ENCODE measurements at places on chromosomes 16 and 17.

- peak; percentile 51 for DNase-seq
These were observed 25.2 kb upstream of the USP36 start for GRCh38 chr17:78865682-78866390.

GRCh38 chr17:44217738-44218343 lies 1.6 kb downstream of the UBTF start:
- DNase-seq = no peak

DNA sequence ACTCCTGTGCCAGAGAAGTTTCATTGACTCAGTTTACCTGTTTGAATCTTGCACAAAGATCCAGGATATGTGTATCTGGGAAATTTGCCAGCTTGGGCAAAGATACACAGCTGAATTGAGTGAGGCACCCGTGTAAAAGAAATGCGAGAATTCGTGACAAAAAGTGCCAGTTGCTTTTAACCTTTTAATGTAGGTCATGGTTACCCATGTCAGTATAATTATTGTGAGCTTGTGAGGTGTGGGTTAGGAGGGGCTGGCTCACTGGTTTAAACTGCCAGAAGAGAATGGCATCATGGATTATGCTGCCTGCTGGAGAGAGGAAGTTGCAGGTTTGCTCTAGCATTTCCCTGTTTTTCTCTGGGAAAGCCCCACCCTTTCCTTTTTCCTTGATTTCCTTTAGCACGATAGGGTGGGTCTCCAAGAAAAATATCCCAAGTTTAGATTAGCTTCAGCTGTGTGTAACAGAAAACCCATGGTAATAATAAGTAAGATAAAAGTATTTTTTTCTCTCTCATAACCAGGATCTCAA lies 24.8 kb upstream of the NDRG4 start:
- no peak for DNase-seq

- no peak for DNase-seq
These were observed 242.3 kb upstream of the TBX2 start for GRCh38 chr17:61157246-61157886.

GRCh38 chr17:50423553-50424159 lies 2.4 kb upstream of the ACSF2 start:
- no peak for DNase-seq

- no peak for DNase-seq
These were observed 52.6 kb downstream of the MAP2K6 start for GRCh38 chr17:69466905-69467667.

GRCh38 chr17:36524428-36524876 lies 10.2 kb downstream of the MYO19 start:
- no peak for DNase-seq

DNA sequence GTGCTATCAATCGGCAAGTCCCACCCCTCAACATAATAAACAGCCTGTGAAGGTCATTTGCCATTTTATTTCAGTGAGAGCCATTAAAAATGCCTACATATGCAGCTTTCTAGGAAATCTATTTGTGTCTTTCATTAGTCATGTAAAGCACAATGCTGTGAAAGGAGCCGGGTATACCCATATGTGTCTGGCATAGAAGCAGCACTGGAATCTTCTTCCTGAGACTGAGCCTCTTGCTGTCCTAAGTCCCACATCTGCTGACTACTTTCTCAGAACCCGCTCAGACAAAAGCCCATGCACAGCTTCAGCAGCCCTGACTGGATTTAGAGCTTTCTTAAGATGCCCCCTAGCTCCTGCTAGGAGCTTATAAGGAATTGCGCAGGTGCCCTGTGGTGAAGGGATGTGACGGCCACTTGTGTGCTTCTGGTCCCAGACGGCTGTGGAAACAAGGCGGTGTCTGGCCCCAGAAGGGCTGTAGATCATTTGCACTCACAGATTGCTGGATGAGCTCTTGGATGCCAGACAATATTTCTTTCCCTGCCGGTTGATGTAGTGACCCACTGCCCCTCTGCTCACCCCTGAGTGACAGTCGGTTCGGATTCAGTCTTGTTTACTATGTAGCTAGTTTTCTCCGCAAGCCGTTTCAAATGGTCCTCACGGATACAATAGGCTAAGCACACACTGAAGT lies 172.2 kb downstream of the ANKFN1 start:
- no peak for DNase-seq

GRCh38 chr16:8887952-8888560 lies 5.9 kb downstream of the LITAFD start:
- DNase-seq = no peak

DNA sequence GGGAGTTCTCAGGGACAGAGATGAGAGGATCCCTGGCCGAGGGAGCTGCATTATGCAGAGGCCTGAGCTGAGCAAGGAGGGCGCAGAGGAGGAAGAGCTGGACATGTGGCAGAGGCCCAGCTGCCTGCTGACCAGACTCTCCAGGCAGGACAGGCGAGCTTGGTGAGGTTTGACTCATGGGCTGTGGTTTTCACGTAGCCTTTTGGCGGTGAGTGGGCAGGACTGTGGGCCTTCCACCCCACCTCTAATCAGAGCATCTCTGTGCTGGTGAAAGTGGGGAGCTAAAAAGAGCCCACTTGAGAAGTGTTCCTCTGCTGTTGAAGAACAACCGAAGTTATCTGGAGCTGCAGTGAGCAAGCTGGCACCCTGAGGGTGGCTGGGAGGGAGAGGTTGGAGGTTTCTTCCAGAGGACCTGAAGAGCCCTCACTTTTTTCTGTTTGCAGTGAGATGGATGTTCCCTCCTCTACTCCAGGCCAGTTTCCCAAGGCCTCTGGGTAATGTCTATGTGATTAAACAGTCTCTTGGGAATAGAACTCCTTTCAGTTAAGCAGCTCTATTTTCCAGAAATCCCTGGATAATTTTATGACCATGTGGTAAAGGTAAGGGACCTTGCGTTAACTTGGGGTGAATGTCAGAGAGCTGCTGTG lies 11.9 kb downstream of the EPN2 start:
- DNase-seq = no peak

DNA sequence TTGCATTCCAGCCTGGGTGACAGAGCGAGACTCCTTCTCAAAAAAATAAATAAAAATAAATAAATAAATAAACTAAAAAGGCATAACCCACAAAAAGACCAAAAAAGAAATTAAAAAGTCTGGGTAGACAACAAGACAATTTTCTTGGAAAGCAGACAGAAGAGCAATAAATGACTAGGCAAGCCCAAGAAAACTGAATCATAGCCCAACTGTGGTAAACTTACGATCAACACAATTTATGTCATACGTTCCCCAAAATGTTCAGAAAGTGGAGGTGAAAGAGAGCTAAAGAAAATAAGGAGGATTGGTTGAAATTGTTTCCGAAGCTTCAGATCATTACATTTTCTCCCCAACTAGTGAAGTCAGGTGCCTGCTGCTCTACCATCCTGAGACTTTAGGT lies 31.3 kb upstream of the C17orf78 start:
- no peak for DNase-seq

- DNase-seq = peak; percentile 48
These were observed 28.8 kb downstream of the GINS2 start for GRCh38 chr16:85659805-85660511.

DNA sequence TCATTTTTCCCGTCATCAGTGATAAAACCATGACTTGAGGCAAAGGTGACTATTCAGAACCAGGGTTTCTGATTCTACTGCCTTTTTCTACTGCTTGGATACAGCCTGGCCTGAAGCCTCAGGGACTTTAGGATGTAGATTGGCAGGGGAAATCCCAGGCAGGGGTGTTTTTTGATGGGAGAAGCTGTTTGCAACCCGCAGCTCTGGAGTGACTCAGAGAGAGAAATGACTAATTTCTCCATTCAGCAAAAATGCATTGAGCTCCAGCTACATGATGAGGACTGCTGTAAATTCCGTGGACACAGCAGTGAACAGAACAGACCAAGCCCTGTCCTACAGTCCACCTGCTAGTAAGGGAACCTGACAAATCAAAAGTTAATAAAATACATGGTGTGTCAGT lies 560.6 kb downstream of the CDH13 start:
- no peak for DNase-seq

DNA sequence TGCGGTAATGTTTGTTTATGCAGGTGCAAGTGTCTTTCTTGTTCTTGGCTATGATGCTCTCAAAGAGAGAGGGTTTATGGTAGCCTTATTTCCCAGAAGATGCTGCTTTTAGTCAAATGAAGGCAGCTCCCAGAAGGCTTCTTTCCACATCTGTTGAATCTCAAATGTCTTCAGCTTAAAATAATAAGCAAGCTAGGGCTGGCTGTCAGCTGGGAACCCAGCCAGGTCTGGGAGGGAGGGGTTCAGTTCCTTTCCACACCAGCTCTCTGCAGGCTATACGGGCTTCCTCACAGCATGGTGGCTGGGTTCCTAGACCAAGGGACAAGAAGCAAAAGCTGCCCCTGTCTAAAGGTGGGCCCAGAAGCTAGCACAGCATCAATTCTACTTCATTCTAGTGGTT lies 47.4 kb upstream of the ATF7IP2 start:
- no peak for DNase-seq

DNA sequence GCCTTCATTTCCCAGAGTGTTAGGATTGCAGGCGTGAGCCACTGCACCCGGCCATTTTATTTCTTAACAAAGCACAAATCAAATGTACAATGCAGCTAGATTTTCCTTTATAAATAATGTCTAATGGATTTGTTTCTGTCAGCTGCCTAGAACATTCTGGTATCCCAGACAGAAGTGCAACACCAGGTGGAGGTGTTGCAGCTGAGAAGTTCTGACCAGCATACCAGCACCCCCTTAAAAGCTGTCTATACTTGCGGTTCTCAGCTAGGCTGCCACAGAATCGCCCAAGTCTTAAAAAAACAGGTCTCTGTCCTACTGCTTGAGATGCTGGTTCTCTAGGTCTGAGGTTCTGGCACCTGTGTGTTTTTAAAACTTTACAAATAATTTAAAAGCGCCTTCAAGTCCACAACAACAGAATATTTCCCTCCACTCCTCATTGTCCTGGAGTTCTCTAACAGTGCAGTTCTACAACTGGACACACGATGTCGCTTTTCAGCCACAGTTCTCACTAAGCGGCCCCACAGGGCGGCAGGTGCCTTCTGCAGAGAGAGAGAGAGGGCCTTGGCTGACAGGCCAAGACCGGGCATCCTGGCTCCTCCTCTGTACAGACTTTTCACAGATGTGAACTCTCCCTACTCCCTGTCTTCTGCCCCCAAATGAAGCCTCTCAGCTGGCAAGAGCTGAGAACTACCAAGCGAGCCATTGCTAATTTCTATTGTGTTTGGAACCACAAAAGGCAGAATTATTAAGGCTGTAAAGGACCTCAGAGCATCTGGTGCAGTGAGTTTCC lies 32.6 kb upstream of the MEOX1 start:
- peak; percentile 73 for DNase-seq

GRCh38 chr16:70254180-70254964 lies 2.6 kb upstream of the EXOSC6 start:
- no peak for DNase-seq

DNA sequence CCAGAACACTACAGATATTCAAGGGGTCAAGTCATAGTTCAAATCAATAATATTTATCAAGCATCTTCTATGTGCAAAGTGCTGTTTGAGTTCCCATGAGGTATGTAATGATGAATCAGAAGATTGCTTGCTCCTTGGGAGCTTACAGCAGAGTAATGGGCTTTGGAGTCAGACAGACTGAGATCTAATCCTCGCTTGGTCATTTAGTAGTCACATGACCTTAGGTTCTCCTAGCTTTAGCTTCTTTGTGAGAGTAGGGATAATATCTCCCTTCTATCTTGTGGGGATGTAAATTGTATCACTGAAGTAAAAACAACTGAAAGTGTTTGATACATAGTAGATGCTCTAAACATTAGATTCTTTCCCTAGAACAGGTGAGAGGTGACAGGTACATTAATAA lies 30.1 kb downstream of the SNX11 start:
- no peak for DNase-seq

- no peak for DNase-seq
These were observed at the start of gene LPCAT2 for GRCh38 chr16:55508941-55509931. TSS of gene LPCAT2 (plus strand) at chr16:55509072. CDS start at chr16:55509182, 110 bp downstream.

DNA sequence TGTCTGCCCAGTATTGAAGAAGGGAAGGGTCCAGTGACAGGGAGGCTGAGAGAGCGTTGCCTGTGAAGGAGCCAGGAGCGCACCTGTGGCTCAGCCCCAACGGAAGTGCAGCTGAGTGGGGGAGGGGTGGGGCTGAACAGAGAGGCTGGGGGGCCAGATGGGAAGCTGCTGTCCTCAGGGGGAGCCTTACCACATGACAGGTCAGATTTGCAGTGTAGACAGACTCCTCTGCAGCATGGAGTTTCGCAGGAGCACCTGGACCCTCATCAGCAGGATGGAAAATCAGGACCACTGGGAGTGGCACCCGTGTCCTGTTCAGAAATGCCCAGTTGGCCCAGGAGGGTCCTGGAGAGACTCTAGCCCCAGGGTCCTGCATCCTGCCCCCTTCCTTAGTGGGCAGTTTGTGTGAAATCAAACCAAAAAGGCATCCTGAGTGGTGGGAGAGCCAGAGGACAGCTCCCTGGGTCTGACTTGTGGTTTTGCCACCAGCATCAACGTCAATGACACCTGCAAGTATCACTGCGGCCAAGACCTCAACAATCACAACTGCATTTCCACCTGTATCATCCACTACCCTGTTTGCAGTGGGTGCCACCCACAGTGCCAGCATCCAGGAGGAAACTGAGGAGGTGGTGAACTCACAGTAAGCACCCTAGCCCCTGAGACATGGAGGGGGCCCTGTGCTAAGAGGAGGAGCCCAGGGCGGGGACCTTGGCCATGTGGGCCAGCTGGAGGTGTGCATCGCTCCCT lies 7.8 kb downstream of the CD300A start:
- no peak for DNase-seq

DNA sequence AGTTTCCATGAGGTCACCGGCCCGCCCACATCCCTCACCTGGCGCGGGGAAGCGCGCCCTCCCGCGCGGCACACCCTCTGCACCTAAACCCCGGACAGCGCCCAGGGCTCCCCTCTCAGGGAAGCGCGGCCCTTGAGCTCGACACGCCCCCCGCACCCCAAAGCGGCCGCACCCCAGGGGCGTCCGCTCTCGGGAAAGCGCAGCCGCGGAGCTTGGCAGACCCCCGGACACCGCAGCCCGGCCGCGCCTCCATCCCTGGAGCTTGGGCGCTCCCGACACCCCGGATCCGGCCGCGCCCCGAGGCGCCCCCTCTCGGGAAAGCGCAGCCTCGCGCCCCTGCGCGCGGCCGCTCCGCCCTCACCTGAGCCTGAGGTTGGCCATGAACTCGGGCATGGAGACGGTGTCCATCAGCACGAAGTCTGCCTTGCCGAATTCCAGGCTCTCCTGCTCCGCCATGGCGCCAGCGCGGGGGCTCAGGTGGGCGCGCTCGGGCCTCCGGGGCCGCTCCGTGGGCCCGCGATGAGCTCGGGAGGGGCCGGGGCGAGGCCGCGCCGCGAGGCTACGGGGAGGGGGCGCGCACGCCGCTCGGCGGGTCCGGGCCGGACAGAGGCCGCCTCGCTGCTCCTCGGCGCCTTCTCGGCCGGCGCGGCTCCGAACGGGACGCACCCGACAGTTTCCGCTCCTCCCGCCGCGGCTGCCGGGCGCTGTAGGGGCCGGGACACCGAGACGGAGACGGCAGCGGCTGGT lies at the start of gene MYO1D:
MYO1D (minus strand) TSS at position 708 of the 747 bp plus-strand sequence; CDS start at position 456, 252 bp downstream.
- peak; percentile 63 for DNase-seq

GRCh38 chr17:62692721-62693431 lies 65.4 kb downstream of the MRC2 start:
- no peak for DNase-seq

- peak; percentile 63 for DNase-seq
These were observed 11.4 kb downstream of the SLC7A6 start for GRCh38 chr16:68275611-68276191.

- DNase-seq = no peak
These were observed 11.5 kb downstream of the SLX4 start for GRCh38 chr16:3599922-3600321.

Measured in T-helper 1 cell (primary cell).